Central memory CD8-positive, alpha-beta T cell (primary cell): ENCODE measurements at places on chromosomes 16 and 17.

DNA sequence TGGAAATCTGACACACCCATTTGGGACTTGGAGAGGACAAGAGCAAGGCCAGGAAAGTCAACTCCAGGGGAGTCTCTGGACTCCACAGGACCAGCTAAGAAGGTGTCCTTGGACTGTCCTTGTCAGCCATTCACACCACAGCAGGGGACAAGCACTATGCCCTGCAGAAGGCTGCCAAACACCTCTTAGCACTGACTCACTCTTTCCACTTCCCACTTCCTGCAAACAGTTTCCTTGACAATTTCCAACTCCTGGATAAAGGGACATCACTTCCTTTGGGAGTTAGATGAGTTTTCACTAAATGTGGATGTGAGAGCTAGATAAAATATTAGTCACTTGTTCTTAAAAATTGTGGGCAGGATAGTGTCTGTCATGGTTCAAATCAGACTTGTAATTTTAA lies 37.8 kb upstream of the BCAR1 start:
- no peak for DNase-seq

- no peak for DNase-seq
These were observed 119.5 kb downstream of the IRF8 start for GRCh38 chr16:86018487-86018886.

DNA sequence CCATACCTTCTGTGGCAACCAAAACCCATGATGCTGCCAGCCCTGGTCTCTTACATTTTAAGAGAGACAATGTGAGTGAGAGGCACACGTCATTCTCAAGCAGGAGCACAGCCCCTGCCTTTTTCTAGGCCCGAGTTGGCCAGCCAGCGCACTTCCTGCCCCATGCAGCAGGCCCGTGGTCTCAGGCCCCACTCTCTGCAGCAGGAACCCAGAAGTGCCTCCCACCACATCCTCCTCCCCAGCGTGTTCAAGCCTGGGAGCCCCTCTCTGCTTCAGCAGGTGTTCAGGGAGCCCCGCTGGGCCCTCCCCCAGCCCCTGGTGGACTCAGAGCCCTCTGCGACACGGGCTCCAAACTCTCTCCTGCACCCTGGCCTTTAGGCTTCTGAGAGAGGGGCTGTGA lies 30.5 kb downstream of the ITGAE start:
- DNase-seq, result no peak

DNA sequence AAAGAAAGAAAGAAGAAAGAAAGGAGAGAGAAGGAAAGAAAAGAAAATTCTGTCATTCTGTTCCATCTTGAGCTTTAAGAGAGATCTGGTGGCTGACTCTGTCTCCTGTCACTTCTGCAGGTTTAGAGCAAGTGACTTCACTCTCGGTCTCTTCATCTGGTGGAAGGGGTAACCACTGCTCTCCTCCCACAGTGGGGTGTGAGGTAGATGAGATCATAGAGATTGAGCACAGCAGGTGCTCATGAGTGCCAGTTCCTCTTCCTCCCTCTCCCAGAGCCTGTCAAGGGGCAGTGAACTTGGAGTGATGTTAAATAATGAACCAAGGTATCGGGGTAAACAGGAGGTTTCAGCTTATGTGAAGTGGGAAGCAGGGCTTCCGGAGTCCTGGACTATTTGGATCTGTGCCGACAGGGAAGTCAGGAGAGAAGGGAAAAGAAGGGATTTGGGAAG lies 47.7 kb downstream of the BEAN1 start:
- no peak for DNase-seq

DNA sequence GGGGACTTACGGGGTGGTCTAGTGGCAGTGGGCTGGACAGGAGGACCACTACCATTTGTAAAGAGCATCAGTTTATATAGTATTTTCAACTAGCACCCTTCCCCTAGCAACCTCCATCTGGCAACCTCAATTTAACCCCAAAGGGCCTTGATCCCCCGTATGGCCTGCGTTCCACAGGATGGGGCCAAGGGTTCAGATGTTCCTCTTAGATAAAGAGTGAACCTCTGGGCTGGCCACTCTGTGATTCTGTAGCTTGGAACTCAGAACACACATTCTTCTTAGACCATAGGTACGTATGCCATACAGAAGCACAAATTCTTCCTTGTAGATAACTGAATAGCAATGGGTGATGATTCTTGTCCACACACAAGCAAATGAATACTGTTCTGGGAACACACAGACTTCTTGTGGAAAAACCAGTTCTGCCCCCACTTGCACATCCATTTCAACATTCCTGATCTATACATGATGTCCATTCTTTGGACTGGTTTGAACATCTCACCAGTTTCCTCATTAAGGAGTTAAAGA lies 1.9 kb upstream of the GGA2 start:
- DNase-seq, result no peak
